Esophagus squamous epithelium (tissue), 5 donors: ENCODE measurements at places on chromosomes 4 and X.

GRCh38 chrX:30414144-30414543 is 105.0 kb upstream of the NR0B1 start:
- no peaks in the 10 kb centered on the region for H3K27me3 ChIP-seq
- H3K4me3 ChIP-seq = no peak overlapping the region
- H3K4me1 ChIP-seq = no peaks in the 10 kb centered on the region
- DNase-seq = no peak
- no peaks in the 10 kb centered on the region for H3K36me3 ChIP-seq

DNA sequence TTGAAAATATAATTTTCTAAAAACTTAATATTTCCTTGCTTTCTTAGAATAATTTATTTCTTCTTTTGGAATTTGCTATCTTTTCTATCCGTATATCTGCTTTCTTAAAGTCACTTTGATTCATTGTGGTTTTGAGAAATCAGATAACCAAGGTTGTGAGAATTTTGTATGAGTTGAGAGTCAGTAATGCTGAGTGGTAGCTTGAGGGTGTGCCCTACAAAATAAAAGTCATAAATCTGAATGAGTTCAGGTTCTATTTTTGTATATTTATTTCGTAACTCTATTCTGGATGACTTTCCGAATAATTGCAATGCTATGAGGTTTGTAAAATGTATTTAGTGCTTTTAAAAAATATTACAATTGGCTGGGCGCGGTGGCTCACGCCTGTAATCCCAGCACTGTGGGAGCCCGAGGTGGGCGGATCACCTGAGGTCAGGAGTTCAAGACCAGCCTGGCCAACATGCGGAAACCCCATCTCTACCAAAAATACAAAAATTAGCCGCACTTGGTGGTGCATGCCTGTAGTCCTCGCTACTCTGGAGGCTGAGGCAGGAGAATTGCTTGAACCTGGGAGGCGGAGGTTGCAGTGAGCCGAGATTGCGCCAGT is 8.9 kb downstream of the COPS4 start:
- no peaks in the 10 kb centered on the region for H3K27me3 ChIP-seq
- H3K36me3 ChIP-seq = no peaks in the 10 kb centered on the region
- no peak for DNase-seq
- no peak overlapping the region for H3K27ac ChIP-seq
- H3K4me3 ChIP-seq = no peak overlapping the region
- H3K4me1 ChIP-seq = no peaks in the 10 kb centered on the region

- H3K4me3 ChIP-seq = no peak overlapping the region
- peaks cover 9% of the 10 kb centered on the region for H3K4me1 ChIP-seq
- DNase-seq = no peak
- no peaks in the 10 kb centered on the region for H3K36me3 ChIP-seq
These were observed 5.9 kb upstream of the PITX2 start for GRCh38 chr4:110628663-110629213.

- no peak overlapping the region for H3K4me3 ChIP-seq
- H3K27me3 ChIP-seq = no peaks in the 10 kb centered on the region
- peak overlapping the region; percentile 44 for H3K27ac ChIP-seq
These were observed 167.8 kb upstream of the PCDH18 start for GRCh38 chr4:137700072-137700471.

DNA sequence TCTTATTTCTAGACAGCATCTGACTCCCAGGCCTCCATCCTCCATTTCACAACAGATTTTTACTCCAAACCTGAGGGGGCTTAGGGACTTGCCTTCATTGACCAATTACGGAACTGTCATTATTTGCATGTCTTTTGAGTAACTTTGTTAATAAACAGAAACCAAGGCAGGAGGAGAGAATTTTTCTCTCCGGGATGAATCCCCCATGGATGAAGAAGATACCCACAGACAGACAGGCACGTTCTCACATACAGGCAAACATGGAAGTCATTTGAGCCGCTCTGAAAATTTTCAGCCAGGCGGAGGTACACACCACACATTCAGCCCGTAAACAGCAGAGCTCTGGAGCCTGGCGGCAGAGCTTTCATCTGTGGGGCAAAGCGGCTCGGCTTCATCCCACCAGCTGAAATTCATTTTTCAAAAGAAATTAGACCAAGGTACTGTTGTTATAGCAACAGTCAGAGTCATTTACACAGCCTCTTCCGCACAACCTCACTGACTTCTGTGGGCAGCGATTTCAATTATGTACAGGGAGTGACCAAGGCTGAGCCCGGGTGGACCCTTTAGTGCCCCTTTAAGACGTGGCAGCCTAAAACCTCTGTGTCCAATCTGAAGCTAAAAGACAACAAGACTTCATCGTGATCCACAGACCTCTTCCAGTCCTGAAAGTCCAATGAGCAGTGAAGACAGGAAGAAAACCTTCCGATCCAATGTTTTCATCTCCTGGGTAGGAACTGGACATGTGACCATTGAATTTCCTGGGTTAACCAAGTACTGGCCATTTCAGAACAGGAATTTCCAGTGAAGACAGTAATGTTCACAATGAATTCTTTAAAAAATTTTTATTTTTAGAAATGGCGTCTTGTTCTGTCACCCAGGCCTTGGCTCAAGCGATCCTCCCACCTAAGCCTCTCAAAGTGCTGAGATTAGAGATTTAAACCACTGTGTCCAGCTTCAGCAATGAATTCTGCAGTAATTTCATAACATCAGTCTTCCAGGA is 237.0 kb downstream of the MGST2 start:
- peaks cover 13% of the 10 kb centered on the region for H3K4me1 ChIP-seq
- no peak overlapping the region for H3K4me3 ChIP-seq
- peak overlapping the region; percentile 69 for H3K27ac ChIP-seq
- DNase-seq = no peak
- H3K36me3 ChIP-seq = no peaks in the 10 kb centered on the region

- H3K4me1 ChIP-seq = peaks cover 14% of the 10 kb centered on the region
- H3K36me3 ChIP-seq = no peaks in the 10 kb centered on the region
- no peak overlapping the region for H3K27ac ChIP-seq
- no peak for DNase-seq
- H3K4me3 ChIP-seq = no peak overlapping the region
These were observed 172.0 kb upstream of the IL15 start for GRCh38 chr4:141464366-141464765.

GRCh38 chr4:16337936-16338335 is 111.7 kb upstream of the TAPT1 start:
- no peaks in the 10 kb centered on the region for H3K4me1 ChIP-seq
- no peak for DNase-seq

- no peaks in the 10 kb centered on the region for H3K27me3 ChIP-seq
- H3K4me1 ChIP-seq = no peaks in the 10 kb centered on the region
- no peaks in the 10 kb centered on the region for H3K36me3 ChIP-seq
- no peak for DNase-seq
These were observed 754.8 kb downstream of the RAB28 start for GRCh38 chr4:12729384-12729783.

DNA sequence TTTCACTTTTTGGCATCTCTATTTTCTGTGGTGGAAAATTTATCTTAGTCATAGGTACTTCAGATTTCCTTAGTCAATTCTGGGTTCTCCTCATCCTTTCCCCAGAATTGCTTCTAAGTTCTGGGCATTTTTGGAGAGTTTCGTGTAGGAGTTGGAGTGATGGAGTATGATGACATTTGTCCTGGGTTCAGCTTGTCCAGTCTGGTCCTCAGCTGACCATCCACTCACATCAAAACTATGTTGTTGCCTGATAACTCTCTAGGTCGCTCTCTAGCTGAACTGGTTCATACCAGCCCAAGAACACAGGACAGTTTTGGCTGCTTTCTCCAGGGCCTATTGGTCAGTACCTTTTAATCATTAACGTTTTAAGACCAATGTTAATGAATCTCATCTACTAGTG is 13.2 kb downstream of the PTTG2 start:
- no peaks in the 10 kb centered on the region for H3K36me3 ChIP-seq
- peaks cover 26% of the 10 kb centered on the region for H3K4me1 ChIP-seq
- H3K4me3 ChIP-seq = no peak overlapping the region
- no peaks in the 10 kb centered on the region for H3K27me3 ChIP-seq
- H3K27ac ChIP-seq = no peak overlapping the region
- no peak for DNase-seq

DNA sequence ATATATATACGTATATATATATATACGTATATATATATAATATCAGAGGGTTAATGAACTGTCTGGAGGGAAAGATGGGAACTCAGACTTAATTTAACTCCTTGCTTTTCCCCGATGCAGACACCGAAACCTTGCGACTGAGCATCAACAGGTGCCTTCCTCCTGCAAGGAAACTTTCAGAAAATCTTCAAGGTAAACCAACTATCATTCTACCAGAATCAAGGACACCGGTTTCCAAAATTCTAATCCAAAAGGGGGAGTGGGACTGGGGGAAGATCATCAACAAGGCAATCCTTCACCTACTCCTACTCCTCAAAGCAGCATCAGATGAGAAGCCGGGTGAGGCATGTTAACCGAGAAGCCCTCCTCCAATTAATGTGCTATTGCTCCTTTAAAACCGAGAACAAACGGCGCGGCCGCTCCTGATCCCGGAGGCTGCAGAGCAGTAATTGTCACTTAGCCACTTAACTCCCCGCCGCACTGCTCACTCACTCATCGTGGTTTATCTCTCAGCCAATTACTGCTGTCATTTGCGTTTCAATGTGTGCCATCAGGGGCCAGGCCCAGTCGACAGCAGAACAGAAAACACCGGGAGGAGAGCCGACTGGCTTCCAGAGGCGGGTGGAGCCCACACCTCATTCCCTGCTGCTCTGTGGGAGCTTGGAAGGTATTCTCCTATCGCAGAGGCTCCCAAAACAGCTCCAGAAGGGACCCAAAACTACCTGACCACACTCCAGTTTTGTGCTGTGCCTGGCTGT is 61.7 kb downstream of the MAML3 start:
- no peaks in the 10 kb centered on the region for H3K27me3 ChIP-seq
- DNase-seq = no peak
- H3K27ac ChIP-seq = peak overlapping the region; percentile 83
- peak overlapping the region; percentile 36 for H3K4me3 ChIP-seq
- H3K36me3 ChIP-seq = no peaks in the 10 kb centered on the region

DNA sequence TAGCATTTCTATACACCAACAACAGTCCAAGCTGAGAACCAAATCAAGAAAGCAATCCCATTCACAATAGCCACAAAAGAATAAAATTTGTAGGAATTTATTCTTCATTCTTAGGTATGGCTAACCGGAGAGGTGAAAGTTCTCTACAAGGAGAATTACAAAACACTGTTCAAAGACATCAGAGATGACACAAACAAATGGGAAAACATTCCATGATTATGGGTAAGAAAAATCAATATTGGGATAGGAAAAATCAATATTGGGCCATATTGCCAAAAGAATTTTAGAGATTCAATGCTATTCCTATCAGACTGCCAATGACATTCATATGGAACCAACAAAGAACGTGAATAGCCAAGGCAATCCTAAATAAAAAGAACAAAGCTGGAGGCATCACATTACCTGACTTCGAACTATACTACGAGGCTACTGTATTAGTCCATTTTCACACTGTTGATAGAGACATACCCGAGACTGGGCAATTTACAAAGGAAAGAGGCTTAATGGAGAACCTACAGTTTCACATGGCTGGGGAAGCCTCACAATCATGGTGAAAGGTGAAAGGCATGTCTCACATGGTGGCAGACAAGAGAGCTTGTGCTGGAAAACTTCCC is 49.1 kb downstream of the NCAPG start:
- no peaks in the 10 kb centered on the region for H3K27me3 ChIP-seq
- no peak for DNase-seq
- H3K27ac ChIP-seq = no peak overlapping the region

- no peaks in the 10 kb centered on the region for H3K27me3 ChIP-seq
- peaks cover 5% of the 10 kb centered on the region for H3K36me3 ChIP-seq
- H3K27ac ChIP-seq = no peak overlapping the region
- H3K4me1 ChIP-seq = no peaks in the 10 kb centered on the region
- no peak overlapping the region for H3K4me3 ChIP-seq
These were observed 17.8 kb downstream of the PLCXD1 start for GRCh38 chrX:298993-299392.

DNA sequence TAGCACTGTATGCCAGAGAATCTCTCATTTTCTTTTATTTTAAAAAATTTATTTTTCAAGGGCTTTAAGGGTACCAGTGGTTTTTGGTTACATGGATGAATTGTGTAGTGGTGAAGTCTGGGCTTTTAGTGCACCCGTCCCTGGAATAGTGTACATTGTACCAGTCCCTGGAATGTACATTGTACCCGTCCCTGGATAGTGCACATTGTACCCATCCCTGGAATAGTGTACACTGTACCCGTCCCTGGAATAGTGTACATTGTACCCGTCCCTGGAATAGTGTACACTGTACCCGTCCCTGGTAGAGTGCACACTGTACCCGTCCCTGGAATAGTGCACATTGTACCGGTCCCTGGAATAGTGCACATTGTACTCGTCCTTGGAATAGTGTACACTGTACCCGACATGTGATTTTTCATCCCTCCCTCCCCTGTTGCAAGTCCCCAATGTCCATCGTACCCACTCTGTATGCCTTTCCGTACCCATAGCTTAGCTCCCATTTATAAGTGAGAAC is 56.1 kb upstream of the HELT start:
- H3K4me1 ChIP-seq = peaks cover 23% of the 10 kb centered on the region
- no peaks in the 10 kb centered on the region for H3K27me3 ChIP-seq
- DNase-seq = no peak
- H3K4me3 ChIP-seq = no peak overlapping the region
- no peaks in the 10 kb centered on the region for H3K36me3 ChIP-seq

GRCh38 chr4:81314196-81314896 is 99.3 kb upstream of the PRKG2 start:
- no peak overlapping the region for H3K4me3 ChIP-seq
- no peak for DNase-seq
- H3K27ac ChIP-seq = no peak overlapping the region
- H3K4me1 ChIP-seq = no peaks in the 10 kb centered on the region
- no peaks in the 10 kb centered on the region for H3K36me3 ChIP-seq

DNA sequence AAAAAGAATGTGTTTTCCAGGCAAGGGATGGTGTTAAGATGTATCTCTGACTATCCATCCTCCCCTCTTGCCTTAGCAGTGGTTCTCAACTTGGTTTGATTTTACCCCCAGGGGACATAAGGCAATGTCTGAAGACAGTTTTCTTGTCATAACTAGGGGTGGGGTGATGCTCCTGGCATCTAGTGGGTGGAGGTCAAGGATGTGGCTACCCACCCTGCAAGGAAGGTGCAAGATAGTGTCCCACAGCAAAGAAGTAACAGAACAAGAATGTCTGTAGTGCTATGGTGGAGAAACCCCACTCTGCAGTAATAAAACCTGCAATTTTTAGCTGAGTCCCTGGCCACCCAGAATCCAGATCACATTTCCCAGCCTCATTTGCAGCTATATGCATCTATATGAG is 81.2 kb upstream of the TBL1X start:
- H3K36me3 ChIP-seq = no peaks in the 10 kb centered on the region
- H3K4me1 ChIP-seq = no peaks in the 10 kb centered on the region
- H3K27me3 ChIP-seq = no peaks in the 10 kb centered on the region
- no peak overlapping the region for H3K27ac ChIP-seq
- no peak for DNase-seq
- no peak overlapping the region for H3K4me3 ChIP-seq

- H3K4me3 ChIP-seq = no peak overlapping the region
- H3K27me3 ChIP-seq = no peaks in the 10 kb centered on the region
- H3K36me3 ChIP-seq = no peaks in the 10 kb centered on the region
- no peak overlapping the region for H3K27ac ChIP-seq
These were observed 57.3 kb upstream of the FAM9B start for GRCh38 chrX:9091258-9091657.
